B cell (primary cell): ENCODE measurements at places on chromosomes 4 and X. TPM values are rescaled to one million over a fixed set of nuclear protein-coding genes. Genes with fewer than 3 reads are reported as not detected.

DNA sequence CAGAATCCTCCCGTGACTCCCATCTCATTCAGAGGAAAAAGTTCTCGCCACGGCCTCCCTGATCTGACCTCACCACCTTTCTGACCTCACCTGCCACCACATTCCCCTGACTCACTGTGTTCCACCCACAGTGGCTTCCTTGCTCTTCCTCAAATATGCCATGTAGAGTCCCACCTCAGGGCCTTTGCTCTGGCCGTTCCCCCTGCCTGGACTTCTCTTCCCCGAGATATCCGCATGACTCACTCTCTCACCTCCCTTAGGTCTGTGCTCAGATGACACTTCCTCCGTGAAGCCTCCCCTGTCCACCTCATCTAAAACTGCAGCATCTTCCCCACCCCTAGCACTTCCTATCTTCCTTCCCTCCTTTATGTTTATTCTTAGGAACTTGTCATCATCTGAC is 7.2 kb upstream of the TSPYL2 start:
- no peak for DNase-seq

- DNase-seq, result no peak
Observed at GRCh38 chrX:116272861-116273260, 102.3 kb downstream of the AGTR2 start.

DNA sequence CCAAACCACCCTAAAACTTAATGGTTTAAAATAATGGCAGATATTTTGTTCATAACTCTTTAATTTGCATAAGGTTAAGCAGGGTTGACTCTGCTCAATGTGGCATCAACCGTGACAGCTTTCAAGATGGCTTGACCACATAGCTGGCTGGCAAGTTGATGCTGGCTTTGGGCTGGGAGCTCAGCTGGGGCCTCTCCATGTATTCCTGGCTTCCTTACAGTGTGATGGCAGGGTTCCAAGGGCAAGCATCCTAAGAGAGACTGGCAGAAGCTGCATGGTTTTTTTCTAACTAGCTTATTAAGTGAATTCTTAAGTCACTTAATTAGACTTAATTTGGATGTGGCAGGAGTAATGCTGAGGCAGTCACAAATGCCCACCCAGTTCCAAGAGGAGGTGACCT is 4.5 kb downstream of the RP2 start:
- DNase-seq, result peak; percentile 19

SOWAHB gene
- polyA plus RNA-seq, result not detected in 2 replicates

DNA sequence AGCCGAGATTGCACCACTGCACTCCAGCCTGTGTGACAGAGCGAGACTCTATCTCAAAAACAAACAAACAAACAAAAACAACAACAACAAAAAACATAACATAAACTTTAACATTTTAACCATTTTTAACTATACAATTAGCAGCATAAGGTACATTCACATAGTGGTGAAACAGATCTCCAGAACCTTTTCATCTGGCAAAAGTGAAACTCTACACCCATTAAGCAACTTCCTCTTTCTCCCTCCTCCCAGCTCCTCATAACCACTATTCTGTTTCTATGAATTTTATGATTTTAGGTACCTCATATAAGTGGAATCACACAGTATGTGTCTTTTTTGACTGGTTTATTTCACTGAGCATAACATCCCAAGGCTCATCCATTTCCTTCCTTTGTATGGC is 103.6 kb downstream of the FAM13A start:
- peak; percentile 7 for DNase-seq

- no peak for DNase-seq
Observed at GRCh38 chr4:94806376-94806775, 48.6 kb downstream of the BMPR1B start.

SSX3 gene
- polyA plus RNA-seq, result not detected in 2 replicates

SYTL4 gene
- polyA plus RNA-seq, result 0.13 and 0.16 TPM in 2 replicates

DNA sequence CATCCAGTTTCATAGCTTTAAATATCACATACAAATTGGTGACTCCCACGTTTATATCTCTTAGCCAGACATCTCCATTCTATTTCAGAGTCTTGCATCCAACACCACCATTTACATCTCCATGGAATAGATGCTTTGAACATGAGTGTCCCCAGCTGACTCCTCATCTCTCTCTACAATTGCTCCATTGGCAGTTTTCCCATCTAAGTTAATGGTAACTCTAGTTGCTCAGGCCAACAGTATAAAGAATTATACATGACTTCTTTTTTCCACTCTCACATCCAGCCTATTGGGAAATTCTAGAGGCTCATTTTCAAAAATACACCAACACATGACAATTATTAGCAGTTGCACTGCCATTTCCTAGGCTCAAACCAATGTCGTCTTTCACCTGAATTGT is 388.2 kb downstream of the STIM2 start:
- no peak for DNase-seq
